Tibial artery (tissue), 4 donors: ENCODE measurements at places on chromosomes 5 and 9.

DNA sequence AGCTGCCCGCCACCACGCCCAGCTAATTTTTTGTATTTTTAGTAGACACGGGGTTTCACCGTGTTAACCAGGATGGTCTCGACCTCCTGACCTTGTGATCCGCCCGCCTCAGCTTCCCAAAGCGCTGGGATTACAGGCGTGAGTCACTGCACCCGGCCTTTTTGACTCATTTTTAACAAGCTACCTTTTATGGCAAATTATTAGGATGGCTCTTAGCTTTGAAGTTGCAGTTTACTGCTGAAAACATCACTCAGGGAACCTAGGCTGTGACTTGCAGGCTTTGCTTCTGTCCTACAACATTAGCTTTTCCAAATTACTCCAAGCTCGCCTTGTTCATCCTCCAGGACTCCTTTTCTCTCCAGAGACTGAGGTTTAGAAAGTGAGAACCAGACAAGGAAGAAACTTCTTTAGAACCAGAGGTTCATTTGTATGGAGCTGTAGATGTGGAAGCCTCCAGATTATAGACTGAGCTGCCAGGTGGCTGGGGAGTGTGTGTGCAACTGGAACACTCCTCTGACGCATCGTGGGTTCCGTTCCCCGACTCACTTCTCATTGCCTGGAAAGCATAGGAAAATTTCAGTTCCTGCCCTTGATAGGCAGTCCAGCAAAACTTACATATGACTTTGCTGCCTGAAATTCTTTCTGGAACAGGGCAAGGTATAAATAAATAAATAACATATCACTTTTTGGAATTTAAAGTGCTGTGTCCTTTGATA is 23.8 kb upstream of the SPTAN1 start:
- H3K27me3 ChIP-seq, result no peaks in the 10 kb centered on the region
- DNase-seq, result no peak
- H3K4me3 ChIP-seq, result no peak overlapping the region
- no peaks in the 10 kb centered on the region for H3K4me1 ChIP-seq

GRCh38 chr5:157718519-157718918 is 12.7 kb upstream of the THG1L start:
- no peaks in the 10 kb centered on the region for H3K36me3 ChIP-seq
- H3K4me3 ChIP-seq, result no peak overlapping the region
- no peaks in the 10 kb centered on the region for H3K27me3 ChIP-seq
- H3K27ac ChIP-seq, result no peak overlapping the region

DNA sequence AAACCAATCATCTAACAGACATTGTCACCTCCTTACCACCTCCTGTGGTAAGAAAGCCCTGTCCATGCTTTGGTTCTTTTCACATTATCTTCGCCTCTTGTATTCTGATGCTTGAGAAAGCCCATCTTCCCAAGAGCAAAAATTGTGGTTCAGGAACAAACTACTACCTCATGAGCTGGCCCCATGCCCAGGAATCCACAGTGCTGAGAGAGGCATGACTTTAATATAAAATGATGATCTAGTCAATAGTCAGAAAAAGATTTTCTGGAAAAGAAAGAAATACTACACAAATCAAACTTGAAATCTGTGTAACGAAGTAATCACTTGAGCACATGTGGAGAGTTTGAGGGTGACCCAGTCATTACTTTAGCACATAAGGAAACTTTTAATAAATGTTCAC is 94.7 kb downstream of the FGF10 start:
- no peak overlapping the region for H3K4me3 ChIP-seq
- H3K4me1 ChIP-seq, result no peaks in the 10 kb centered on the region

- no peaks in the 10 kb centered on the region for H3K36me3 ChIP-seq
- H3K27ac ChIP-seq, result peak overlapping the region; percentile 98
- no peaks in the 10 kb centered on the region for H3K27me3 ChIP-seq
- DNase-seq, result no peak
Observed at GRCh38 chr9:134643222-134643671, 1.6 kb downstream of the COL5A1 start.

DNA sequence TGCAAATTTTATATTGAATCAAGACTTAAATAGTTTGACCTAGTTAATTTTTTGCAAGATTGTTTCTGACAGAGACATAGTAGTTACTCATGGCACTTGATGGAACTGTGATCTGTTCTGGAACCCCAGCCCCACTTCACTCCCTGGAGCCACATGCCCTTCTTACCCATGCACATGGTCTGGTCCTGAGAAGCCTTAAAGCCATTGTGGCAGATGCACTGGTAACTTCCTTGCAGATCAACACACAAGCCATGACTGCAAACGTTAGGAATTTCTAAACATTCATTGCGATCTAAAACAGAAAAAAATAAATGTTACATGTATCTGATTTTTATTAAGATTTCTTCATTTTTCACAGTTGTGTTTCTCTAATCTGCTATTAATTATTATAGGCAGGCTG is 221.2 kb downstream of the SLC12A2 start:
- H3K27ac ChIP-seq, result no peak overlapping the region
- no peaks in the 10 kb centered on the region for H3K27me3 ChIP-seq
- H3K4me1 ChIP-seq, result no peaks in the 10 kb centered on the region
- DNase-seq, result no peak

DNA sequence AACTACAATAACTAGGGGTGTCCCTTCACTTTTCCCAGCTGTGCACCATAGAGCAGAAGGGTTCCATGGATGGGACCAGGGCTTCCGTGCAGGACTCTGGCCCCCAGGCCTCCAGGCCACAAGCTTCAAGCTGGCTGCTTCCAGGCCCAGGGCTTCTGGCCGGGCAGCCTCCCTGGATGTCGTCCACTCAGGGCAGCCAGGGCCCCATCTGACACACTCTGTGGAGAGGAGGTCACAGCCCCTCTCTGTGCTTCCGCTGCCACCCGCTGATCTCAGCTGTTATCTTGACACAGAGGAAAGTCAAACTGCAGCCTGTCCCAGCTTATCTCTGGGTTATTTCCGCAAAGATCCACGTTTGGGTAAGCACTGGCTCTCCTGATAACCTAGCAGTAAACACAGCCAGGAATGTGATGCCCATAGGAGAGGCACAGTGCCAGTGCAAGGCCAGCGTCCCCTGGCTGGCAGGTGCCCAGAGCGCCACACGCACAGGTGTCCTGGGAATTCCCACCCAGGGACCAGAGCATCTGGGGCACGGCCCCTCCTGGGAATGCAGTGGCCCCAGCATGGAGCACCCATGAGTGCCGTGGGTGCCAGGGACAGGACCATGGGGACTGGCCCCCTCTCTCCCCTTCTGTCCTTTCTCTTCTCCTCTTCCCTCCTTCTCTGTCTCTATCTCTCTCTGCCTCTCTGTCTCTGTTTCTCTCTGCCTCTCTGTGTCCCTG is 15.6 kb upstream of the SLC6A19 start:
- H3K36me3 ChIP-seq, result no peaks in the 10 kb centered on the region
- no peak for DNase-seq
- peaks cover 60% of the 10 kb centered on the region for H3K27me3 ChIP-seq

DNA sequence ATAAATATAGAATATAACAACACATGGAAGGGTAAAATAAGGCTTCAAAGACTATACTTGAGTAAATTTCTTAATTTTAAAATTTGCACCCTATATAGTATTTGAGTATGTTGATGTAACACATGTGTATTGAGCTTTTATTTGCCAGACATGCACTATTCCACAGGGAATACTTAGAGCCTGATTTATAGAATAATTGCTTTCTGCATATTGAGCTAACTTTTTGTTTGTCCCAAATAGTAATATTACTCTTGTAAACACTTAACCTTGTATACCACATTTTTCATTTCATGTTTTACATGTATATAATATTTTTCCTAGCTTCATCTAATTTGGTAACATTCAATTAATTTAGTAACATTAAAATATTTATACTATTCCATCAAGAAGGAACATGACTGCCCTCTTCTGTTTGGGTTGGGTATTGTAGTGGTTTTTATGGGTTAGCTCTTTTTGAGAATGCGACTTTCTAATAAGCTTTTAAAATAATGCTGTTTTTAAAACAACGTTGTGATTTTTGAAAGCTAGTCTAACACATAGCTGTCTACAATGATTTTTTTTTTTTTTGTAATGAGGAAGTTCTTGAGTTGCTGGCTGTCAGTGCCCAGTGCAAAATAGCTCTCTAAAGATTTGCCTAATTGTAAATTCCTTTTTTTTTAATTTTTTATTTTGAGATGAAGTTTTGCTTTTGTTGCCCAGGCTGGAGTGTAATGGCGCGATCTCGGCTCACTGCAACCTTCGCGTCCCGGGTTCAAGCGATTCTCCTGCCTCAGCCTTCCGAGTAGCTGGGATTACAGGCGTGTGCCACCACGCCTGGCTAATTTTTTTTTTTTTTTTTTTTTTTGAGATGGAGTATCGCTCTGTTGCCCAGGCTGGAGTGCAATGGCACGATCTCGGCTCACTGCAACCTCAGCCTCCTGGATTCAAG is 4.8 kb downstream of the SUB1 start:
- no peak overlapping the region for H3K4me3 ChIP-seq
- H3K36me3 ChIP-seq, result peaks cover 29% of the 10 kb centered on the region
- no peak overlapping the region for H3K27ac ChIP-seq
- no peak for DNase-seq
- H3K4me1 ChIP-seq, result peaks cover 32% of the 10 kb centered on the region
- no peaks in the 10 kb centered on the region for H3K27me3 ChIP-seq

- no peak for DNase-seq
- no peak overlapping the region for H3K4me3 ChIP-seq
- no peaks in the 10 kb centered on the region for H3K27me3 ChIP-seq
- no peak overlapping the region for H3K27ac ChIP-seq
Observed at GRCh38 chr5:174065528-174066197, 20.2 kb downstream of the NSG2 start.

DNA sequence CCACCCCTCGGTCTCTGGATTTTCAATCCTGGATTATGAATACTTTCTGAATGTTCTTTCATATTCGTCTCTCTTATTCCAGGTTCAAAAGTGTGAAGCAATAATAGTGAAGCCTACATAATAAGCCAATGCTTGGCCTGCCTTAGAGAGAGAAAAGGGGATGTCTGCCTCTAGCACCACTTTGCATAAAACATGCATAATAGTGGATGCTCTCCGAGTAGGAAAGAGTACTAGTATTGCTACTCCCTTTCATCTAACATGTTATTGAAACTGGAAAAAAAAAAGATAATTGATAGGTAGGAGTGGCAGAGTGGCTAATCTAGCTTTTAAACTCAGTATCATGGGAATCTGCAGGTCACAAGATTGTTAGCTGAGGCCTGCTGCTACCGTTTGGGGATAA is 158.1 kb downstream of the SPATA31D1 start:
- H3K4me3 ChIP-seq, result no peak overlapping the region
- H3K27me3 ChIP-seq, result no peaks in the 10 kb centered on the region
- H3K36me3 ChIP-seq, result no peaks in the 10 kb centered on the region
- DNase-seq, result no peak
- H3K4me1 ChIP-seq, result no peaks in the 10 kb centered on the region

- H3K36me3 ChIP-seq, result no peaks in the 10 kb centered on the region
- no peaks in the 10 kb centered on the region for H3K4me1 ChIP-seq
- no peak for DNase-seq
Observed at GRCh38 chr5:128376577-128376976, 161.5 kb downstream of the FBN2 start.

- H3K27ac ChIP-seq, result no peak overlapping the region
- no peaks in the 10 kb centered on the region for H3K36me3 ChIP-seq
- no peak overlapping the region for H3K4me3 ChIP-seq
- H3K4me1 ChIP-seq, result no peaks in the 10 kb centered on the region
- no peak for DNase-seq
- H3K27me3 ChIP-seq, result no peaks in the 10 kb centered on the region
Observed at GRCh38 chr9:109328978-109329637, 8.2 kb upstream of the EPB41L4B start.

DNA sequence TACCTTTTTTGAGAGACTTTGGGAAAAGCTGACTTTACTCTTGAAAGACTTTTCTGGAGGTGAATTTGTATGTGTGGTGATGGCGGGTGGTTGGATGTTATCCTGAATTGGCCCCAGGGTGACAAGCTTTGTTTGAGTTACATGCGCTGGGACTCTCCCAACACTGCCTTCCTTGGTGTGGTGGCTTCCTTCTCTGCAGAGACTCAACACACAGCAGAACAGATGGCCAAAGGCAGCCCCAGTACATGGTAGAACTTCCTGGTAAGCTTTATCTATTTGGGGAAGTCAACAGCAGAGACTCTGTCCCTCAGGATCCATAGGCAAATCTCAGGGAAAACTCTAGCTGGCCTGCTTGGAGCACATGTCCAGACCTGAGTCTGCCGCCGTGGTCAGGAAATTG is 18.1 kb downstream of the C1QTNF2 start:
- no peak overlapping the region for H3K27ac ChIP-seq
- no peaks in the 10 kb centered on the region for H3K4me1 ChIP-seq
- H3K36me3 ChIP-seq, result no peaks in the 10 kb centered on the region
- no peak for DNase-seq

DNA sequence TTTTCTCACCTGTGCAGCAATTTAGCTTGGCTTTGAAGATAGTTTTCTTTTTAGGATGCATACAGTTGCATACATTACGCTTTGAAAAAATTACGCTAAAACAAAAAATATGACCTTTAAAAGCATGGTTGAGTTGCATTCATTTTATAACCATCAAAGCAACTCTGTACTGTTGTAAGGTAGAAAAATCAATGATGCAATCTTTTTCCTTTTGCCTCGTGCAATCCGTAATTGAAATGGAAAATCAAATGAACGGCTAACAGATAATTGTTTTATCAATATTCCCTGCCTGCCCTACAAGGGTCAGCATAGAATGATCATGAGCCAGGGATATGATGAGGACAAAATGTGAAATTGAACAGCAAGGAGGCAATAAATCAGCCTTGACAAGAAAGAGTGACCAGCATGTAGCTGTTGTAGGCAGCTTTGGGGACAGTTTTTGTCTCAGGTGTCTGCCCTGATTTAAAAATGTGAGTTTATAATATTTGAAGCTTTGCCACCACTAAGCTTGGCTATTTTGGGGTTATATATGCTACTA is 98.2 kb downstream of the PBX3 start:
- H3K27me3 ChIP-seq, result no peaks in the 10 kb centered on the region
- H3K4me1 ChIP-seq, result peaks cover 25% of the 10 kb centered on the region
- no peak overlapping the region for H3K4me3 ChIP-seq
- H3K27ac ChIP-seq, result no peak overlapping the region

DNA sequence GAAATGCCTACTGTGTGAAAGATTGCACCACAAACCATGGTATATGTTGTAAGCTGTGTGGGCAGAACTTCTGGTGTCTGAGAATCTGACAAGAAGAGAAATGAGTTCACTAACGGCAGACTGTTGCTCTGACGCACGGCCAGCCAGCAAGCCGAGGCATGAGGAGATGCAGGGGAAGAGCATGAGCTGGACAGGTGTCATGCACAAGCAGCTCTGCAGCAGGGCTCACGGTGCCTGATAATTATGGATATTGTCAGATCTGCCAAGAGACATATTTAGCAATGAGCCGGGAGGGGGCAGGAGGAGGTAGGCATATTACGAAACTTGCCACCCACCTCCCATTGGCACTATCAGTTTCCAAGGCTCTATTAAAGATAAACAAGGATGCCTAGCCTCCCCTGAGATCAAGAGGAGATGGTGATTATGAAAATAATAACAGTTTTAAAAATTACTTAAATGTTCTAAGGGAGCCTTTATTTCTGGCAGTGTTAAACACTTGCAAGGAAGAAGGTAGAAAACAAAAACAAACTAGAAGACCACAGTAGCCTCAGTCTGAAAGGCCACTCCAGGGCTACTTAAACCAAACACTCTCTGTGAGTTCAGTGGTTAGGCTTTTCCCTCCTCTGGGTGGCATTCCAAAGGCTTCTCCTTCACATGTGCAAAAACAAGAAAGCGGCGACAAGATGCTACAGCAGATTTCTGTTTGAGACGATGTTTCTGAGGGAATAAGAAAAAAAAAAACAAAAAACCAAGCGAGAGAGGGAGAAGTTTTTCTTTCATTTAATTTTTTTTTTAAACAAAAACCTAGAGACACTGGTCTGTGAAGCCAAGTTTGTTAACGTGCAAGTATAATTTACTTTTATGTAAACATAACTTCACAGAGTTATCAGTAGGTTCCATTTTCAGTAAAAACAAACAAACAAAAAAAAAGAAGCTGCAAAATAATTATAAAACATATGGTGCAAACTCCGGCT is 339.5 kb downstream of the BNC2 start:
- no peak overlapping the region for H3K4me3 ChIP-seq
- H3K27ac ChIP-seq, result no peak overlapping the region
- H3K4me1 ChIP-seq, result no peaks in the 10 kb centered on the region
